ENCODE measurements at places on chromosomes 12 and 14.

DNA sequence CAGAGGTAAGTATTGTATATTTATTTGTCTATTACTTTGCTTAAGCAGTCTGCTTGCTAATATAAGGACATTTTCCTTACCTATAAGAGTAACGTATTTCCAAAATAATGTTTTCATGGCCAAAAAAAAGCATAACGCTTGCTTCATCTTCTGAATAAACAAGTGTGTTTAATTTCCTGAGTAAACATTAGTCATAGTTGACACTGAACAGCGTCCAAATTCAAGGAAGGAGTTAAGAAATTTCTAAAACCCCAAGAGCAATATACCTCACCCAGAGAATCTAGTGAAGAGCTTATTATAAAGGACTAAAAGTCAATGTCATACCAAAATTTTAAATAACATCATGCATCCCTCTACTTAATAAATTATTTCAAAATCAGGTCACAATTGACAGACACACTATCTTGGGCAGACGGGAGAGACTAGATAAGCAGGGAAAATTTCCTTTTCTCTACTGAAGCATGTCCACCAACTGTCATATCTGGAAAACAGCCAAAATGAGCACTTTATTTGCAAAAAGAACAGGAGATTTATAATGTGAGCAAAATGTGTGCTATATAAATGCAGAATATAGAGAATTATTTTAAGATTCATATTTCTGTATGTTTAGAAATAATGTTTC lies 25.1 kb downstream of the ANKS1B start:
- peak; percentile 40 for DNase-seq

GRCh38 chr14:53786045-53786444 lies 170.6 kb downstream of the BMP4 start:
- DNase-seq = no peak

GRCh38 chr12:132633901-132634300 lies 15.3 kb downstream of the P2RX2 start:
- DNase-seq = no peak

GRCh38 chr12:89103831-89104230 lies 248.5 kb downstream of the DUSP6 start:
- peak; percentile 29 for DNase-seq

GRCh38 chr14:73500360-73500759 lies 9.6 kb downstream of the RIOX1 start:
- no peak for DNase-seq

GRCh38 chr12:10454531-10454930 lies 1.4 kb upstream of the KLRC1 start:
- DNase-seq = no peak

DNA sequence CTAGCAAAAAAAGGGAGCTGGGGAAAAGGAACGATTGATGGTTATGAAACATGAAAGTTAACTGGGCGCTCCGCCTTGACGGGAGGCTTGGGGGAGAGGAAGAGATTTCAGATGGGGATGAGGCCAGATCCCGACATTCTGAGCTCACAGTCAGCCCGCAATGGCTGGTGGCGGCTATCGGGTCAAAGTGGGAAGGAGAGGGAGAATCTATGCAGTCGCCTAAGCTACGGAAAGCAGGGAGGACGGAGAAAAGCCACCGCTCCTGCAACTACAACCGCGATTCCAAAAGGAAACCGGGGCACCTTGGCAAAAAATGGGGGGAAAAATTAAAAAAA lies 502 bp downstream of the MPHOSPH9 start:
- DNase-seq = no peak

DNA sequence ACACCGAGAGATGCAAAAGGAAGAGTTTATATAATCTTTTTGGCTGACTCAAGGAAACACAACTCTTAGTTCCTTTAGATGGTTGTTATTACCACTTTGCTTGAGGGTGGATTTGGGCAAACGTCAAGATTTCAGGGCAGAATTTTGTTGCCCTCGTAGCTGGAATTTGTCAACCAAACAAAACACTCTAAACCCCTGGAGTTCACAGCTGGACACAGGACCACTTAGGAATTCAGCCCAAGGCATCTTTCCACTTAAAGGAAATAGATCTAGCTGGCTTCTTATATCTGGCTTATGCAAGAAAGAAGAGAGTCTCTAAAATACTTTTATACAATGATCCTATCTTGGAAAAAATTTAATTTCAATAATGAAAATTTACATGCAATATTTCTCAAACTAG lies 237.8 kb upstream of the LRIG3 start:
- no peak for DNase-seq

DNA sequence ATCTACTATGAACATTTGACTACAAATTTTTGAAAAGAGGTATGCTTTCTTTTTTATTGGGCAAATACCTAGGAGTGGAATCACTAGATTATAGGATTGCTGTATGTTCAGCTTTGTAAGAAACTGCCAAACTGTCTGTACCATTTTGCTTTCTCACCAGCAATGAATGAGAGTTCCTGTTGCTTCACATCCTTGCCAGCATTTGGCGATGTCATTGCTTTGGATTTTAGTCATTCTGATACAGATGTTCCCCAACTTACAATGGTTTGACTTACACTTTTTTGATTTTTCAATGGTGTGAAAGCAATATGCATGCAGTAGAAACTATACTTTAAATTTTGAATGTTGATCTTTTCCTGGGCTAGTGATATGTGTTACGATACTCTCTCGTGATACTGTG lies 328.7 kb downstream of the RAD51B start:
- DNase-seq = no peak

Data from stromal cell of bone marrow (primary cell).